ENCODE measurements at places on chromosomes 13 and 19.

GRCh38 chr19:873084-873483 is 13.6 kb downstream of the CFD start:
- DNase-seq, result no peak

DNA sequence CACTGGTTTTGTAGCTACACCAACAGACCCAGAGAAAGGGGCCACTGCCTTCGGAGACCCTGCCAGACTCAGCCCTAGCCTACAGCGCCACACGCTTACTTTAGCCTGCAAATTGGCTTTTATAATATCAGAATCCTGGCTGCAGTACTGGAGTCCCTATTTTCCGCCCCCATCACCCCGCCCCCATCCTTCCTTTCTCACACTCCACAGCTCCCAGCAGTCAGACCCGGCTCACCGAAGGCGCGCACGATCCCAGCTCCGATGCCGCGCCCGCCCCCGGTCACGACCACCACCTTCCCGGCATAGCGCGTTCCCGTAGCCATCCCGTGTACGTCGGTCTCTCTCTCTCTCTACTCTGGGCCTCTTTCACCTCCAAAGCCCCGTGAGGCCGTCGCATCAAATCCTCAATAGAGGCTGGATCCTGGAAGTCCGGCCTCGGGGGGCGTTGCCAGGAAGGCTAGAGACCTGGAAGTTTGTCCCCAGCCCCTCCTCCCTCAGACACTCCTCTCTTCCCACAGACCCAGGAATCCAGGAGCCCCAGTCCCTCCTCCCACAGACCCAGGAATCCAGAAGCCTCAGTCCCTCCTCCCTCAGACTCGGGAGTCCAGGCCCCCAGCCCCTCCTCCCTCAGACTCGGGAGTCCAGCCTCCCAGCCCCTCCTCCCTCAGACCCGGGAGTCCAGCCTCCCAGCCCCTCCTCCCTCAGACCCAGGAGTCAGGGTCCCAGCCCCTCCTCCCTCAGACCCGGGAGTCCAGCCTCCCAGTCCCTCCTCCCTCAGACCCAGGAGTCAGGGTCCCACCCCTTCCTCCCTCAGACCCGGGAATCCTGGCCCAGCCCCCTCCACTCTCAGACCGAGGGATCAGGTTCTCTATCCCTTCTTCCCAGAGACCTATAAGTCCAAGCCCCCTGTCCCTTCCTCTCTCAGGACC is at the start of gene HSD17B14:
Gene HSD17B14, minus strand, starts transcription at position 403 of the 929 bp plus-strand sequence. Its CDS starts 80 bp downstream, at position 323.
- no peak for DNase-seq

DNA sequence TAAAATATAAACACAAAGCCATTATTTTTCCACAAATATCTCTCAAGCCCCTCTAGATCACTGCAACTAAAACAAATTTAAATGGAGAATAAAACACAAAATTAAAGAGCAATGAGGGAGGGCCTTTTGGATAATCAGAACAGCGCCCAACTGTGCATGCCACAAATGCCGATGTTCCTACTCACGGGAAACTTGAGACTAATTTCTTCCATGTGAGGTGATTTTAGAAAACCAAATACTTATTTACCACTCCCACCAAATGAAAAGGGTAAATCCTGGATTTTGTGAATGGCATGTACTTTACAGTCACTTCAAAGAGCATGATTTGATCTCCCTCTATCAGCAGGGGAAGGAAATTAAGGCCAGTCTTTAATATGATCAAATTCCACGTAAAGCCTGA is 74.8 kb downstream of the SLC7A1 start:
- no peak for DNase-seq

DNA sequence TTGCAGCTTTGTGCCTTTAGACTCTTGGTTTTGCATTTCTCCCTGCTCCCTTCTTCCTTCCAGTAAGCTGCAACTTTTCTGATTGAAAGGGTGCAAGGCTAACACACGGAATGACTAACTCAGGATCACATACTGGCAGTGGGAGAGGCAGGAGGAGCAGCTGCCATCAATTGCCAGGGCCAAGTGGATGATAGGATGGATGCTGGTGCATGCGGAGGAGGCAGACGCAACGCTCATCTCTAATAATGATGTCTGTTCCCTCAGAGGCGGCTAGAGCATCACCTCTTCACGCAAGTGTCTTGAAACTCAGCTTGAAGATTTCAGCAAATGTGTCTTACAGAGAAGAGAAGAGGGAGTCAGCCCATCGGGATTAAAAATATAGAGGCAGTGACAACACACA is 49.5 kb upstream of the TPM4 start:
- no peak for DNase-seq

DNA sequence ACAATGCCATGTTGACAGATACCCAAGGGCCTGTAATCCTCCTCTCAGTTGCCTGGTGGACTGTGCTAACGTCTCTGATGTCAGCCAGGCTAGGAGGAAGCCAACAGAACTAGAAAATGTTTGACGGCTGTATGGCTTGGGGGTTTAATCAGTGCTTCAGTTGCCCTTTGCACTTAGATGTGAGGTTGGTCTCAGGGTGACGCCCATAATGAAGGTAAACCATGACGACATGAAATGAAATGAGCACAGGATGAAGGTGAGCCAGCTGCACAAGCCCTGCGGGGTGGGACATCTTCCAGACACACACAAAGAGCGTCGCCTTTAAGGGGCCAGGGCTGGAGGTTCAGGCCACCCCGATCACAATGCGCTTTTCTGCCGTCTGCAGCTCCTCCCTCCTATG is 127.2 kb downstream of the CRYL1 start:
- no peak for DNase-seq

GRCh38 chr19:47497821-47498520 is 14.0 kb upstream of the KPTN start:
- no peak for DNase-seq

DNA sequence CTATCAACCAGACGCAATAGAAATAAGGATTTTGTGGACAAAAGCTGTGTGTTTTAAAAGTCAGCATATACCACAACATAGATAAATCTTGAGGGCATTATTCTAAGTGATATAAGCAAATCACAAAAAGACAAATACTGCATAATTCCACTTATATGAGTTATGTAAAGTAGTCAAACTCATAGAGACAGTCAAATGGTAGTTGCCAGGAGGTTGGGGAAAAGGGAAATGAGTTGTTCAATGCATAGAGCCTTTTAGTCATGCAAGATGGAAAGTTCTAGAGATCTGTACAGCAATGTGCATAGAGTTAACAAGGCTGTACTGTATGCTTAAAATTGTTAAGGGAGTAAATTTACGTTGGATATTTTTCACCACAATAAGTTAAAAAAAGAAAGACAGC is 244.7 kb downstream of the DCT start:
- peak; percentile 51 for DNase-seq

- DNase-seq, result no peak
Measured at GRCh38 chr13:51588406-51588949, 4.2 kb downstream of the WDFY2 start.

GRCh38 chr19:3593156-3593555 is 7.9 kb downstream of the GIPC3 start:
- no peak for DNase-seq

Measured in kidney capillary endothelial cell (primary cell).